Hematopoietic multipotent progenitor cell (in vitro differentiated cells): ENCODE measurements at places on chromosomes 6 and 20.

GRCh38 chr6:136967876-136968752 lies 46.0 kb downstream of the SLC35D3 start:
- peak; percentile 72 for DNase-seq

GRCh38 chr20:45893831-45894230 lies 2.7 kb downstream of the CTSA start:
- DNase-seq: no peak

- no peak for DNase-seq
Measured at GRCh38 chr20:49558826-49559225, 9.1 kb downstream of the PTGIS start.

DNA sequence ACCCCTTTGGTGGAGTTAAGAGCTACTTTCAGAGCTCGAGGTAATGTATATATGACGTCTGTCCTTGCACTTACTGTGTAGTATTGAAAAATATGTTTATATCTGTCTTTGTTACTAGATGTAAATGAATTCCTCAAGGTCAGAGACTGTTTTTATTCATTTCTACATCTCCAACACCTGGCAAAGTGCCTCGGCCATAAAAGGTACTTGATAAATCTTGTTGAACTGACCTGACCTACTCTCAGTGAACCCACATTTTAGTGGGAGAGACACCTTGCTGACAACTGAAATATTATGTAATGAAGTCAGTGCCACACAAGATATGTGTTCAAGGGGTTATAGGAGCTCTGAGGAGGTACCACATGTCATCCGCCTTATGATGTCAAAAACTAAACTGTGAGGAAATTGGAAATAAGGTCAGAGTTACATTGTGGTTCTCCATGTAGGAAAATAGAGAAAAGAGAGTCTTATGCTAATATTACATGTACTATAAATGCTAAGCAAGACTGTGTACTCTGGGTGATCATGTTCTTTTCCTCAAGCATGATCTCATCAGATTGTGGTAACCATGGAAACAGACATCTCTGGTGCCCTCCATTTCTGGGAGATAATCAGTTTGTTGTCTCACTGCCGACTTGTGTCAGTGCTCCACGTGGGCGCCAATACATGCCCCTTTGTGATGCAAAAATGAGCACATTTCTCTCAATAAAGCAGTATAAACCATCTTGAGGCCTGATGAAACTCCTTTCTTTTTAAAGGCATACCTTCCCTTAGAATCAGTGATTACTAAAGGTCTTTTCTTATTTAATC lies 5.7 kb upstream of the TMEM30A start:
- no peak for DNase-seq

GRCh38 chr6:125421836-125422235 lies 120.1 kb upstream of the HDDC2 start:
- DNase-seq: no peak

DNA sequence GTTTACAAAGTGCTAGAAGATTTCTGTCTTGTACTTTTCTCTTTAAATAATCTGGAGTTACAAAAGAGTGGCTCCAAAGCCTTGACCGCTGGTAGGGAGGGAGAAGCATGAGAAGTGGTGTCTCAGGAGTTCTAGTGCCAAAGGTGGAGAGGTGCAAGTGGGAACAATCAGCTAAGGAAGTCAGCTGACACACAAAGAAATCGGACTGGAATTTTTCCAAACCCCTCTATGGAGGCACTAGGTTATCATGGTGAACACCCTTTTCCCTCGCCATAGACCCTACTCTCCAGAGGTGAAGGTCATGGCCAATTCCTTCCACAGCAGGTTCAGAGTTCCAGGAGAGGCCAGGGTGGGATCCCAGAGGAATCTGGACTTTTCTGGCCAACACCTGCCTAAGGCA lies 14.8 kb downstream of the PLAGL2 start:
- no peak for DNase-seq

DNA sequence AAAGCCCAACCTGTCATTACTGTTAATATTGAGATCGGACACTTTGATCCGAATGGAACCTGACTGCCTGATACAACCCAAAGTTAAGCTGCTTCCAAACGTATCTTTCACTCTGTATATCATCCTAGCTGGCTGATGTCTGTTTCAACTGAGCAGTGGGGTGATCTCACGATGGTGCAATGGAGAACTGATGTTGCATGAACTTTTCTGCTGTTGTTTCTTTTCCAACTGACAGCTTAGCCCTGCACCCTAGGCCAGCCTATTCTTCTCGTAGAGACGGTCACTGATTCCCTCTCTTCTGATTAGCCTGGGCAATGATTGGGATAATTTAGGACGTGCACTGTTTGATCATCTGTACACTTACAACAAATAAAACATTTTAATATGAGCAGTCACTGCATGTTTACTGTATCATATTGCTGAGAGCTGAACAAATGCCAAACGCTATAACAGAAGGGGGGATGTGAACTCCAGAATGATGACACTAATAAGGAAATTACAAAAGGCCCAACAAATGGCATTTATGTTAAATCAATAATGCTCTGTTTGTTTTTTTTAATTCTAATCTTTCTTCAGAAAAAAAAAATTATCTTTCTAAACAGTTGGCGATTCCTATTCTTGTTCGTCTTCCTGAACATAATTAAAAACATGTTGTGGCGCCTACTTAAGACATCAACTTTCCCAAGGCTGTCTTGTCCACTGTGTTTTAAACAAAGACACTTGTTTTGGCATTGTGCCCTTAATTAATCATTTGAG lies 184.8 kb downstream of the ZNF217 start:
- DNase-seq: no peak

- no peak for DNase-seq
Measured at GRCh38 chr6:53119772-53120409, 28.8 kb downstream of the GCM1 start.

DNA sequence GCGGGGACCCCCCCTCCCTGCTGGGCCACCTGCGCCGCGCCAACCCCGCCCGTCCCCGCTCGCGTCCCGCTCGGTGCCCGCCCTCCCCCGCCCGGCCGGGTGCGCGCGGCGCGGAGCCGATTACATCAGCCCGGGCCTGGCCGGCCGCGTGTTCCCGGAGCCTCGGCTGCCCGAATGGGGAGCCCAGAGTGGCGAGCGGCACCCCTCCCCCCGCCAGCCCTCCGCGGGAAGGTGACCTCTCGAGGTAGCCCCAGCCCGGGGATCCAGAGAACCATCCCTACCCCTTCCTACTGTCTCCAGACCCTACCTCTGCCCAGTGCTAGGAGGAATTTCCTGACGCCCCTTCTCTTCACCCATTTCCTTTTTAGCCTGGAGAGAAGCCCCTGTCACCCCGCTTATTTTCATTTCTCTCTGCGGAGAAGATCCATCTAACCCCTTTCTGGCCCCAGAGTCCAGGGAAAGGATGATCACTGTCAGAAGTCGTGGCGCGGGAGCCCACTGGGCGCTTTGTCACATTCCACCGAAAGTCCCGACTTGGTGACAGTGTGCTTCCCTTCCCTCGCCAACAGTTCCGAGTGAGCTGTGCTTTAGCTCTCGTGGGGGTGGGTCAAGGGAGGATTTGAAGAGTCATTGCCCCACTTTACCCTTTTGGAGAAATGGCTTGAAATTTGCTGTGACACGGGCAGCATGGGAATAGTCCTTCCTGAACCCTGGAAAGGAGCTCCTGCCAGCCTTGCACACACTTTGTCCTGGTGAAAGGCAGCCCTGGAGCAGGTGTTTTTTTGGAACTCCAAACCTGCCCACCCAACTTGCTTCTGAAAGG lies 2.1 kb downstream of the VEGFA start:
- peak; percentile 37 for DNase-seq

DNA sequence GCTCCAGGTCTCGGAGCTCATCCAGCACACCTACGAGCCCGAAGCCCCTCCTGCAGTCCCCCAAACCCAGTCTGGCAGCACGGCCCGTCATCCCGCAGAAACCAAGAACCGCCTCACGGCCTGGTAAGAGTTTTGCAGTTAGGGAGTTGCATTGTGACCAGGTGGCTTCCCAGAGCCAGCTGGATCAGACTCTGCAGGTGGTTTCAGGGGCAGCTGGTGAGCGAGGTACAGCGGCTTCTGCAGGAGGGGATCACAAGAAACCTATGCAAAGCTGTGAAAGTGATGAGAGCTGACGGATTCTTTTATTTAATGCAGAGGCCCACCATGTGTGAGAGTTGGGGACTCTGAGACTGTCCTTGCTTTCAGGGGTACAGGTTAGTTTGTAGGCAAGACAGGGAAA lies 45.9 kb upstream of the SCGN start:
- no peak for DNase-seq

- no peak for DNase-seq
Measured at GRCh38 chr6:105794870-105795269, 291.3 kb upstream of the PRDM1 start.

GRCh38 chr20:2210646-2211552 lies 84.9 kb upstream of the TGM3 start:
- no peak for DNase-seq

DNA sequence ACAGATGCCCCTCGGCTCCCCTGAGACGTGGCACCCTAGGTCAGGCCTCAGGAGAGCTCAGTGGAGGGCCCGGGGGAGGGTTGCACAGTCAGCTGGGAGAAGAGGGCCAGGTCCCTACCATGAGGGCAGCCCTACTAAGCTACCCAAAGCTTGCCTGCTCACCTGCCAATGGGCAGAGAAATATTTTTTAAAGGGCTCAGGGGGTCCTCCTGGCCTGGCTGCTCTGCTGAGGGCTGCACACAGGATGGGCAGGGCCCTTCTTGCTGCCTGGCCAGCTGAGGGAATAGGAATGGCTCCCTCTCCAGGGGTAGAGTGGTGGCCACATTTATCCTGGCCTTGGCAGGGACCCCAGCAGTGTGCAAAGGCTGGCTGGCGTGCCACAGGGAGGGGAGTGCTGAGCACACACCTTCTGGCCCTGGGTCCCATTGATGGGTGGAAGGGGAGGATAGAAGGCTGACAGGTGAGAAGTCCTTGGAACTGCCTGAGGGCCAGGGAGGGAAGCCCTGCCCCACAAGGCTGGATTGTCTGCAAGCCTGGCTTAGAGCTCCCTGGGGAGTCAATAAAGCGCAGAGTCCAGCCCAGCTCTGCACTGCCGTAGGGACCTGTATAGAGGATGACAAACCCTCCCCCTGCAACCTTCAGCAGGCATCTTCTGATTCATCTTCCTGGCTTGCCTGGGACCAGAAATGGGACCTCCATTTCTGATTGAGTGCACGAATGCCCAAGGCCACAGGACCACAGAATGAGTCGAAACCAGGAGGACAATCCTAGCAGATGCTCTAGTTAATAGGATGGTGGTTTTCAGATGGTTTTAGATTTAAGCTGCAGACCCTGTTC lies 62.1 kb downstream of the NOL4L start:
- no peak for DNase-seq

- no peak for DNase-seq
Measured at GRCh38 chr6:55208478-55209458, 34.5 kb downstream of the HCRTR2 start.

DNA sequence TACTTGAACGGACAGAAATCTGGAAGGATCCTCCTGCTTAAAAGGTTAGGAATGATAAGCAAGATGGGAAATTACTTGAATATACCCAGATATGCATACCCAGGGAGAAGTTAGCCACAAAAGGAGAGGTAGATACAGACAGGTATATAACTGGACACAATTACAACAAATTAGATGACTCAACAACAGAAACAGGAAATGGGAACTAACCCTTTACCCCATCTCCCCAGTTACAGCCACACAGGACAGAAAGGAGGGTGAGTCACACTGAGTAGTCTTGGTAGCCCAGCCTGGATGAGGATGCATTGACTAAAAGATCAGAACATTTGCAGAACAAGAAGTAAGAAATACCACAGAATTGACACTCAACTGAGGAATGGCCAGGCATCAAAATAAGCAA lies 61.2 kb downstream of the C6orf52 start:
- peak; percentile 52 for DNase-seq

DNA sequence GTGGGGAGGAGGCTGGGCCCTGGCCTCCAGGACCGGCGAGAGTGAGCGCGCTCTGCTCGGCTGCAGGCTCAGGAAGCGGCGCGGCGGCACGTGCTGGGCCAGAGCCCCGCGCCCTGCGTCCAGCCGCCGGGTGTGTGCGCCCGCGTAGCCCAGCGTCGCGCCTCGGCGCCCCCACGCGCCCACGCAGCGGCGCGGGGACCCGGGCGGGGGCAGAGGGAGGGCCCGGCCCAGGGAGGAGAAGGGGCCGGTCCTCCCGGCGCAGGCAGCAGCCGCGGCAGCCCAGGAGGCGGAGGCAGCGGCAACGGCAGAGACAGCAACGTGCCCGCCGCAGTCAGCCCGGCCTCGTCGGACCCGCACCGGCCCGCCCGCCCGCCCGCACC lies at the start of gene EYA2:
TSS of gene EYA2 (plus strand) at position 265 of the 380 bp plus-strand sequence. CDS start 95,168 bp downstream, outside the sequence.
- DNase-seq: no peak

DNA sequence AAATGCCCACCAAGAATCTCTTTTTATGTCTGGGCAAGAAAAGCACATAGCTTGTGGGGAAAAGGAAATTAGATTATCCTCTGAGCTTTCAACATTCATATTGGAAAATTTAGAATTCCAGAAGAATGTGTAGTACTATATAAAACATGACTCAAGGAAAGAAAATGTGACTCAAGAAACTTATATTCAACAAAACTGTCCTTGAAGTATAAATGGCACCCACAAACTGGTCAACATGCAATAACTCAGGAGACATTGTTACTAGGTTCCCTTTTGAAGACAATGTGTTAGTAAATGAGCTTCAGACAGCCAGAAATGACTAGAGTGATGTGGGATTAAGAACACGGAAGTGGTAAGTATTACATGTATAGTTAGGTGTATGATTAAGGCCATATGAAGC lies 26.1 kb upstream of the TINAG start:
- no peak for DNase-seq

GRCh38 chr6:74447013-74447412 lies 751.0 kb downstream of the CD109 start:
- DNase-seq: no peak

- DNase-seq: no peak
Measured at GRCh38 chr20:49905415-49906091, 9.8 kb downstream of the SPATA2 start.

DNA sequence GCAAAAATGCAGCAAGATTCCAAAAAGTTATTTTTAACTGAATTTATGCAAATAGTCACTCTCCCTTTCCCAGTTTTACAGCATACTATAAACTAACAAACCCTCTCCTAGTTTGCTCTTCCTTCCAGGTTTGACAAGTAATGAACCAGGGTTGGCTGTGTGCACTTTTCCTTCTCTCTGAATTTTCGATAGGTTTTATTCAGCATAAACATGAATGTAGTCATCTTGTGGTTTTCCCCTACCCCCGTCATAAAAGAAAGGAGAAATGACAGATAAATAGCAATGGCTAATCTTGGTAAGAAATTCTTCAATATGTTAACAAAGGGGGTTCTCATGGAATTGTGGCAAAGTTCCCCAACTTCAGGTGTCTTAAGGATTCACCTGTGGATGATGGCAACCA lies 26.3 kb downstream of the PRDM1 start:
- no peak for DNase-seq

DNA sequence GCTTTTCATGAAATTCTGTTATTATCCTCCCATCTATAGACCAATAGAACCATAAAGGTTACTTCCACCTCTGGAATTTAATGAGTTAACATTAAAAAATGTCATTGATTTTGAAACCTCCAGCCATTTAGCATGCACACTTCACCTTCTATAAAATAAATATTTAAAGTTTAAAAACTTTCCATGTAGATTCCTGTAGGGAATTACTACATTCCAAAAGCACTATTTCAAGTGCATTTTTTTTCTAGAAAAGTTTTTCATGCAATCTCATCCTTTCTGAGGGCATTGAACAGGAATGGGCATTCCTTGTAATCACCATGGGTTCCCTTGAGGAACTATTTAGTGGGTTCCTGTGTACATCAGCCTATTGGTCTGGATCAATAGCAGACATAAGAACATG lies 253.8 kb upstream of the RIN2 start:
- no peak for DNase-seq

- no peak for DNase-seq
Measured at GRCh38 chr6:139925894-139926641, 551.6 kb upstream of the CITED2 start.

GRCh38 chr6:56549014-56549413 lies 93.7 kb downstream of the DST start:
- DNase-seq: peak; percentile 46

GRCh38 chr20:39910536-39910935 lies 778.5 kb downstream of the MAFB start:
- no peak for DNase-seq
